CD4-positive, alpha-beta T cell treated with Interleukin-6 for 4 hours (primary cell): ENCODE measurements at places on chromosomes 7 and 10.

DNA sequence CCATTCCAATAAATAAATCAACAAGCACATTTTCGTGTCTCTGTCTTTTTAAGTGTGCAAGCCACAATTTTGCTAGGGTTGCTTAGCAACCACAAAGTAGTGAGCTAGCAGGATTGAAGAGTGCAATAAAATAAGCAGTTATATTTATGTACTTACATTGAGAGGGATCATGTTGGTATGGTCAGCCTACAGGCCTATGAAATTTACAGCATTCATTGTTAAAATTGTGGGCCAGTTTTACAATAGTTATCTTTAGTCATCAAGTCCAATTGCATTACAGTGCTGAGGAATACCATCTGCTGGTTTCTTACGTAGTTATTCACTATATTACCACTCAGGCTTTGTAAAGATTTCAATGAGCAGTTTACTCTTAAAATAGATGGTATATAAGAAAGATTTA lies 192.5 kb upstream of the POT1 start:
- no peak for DNase-seq

DNA sequence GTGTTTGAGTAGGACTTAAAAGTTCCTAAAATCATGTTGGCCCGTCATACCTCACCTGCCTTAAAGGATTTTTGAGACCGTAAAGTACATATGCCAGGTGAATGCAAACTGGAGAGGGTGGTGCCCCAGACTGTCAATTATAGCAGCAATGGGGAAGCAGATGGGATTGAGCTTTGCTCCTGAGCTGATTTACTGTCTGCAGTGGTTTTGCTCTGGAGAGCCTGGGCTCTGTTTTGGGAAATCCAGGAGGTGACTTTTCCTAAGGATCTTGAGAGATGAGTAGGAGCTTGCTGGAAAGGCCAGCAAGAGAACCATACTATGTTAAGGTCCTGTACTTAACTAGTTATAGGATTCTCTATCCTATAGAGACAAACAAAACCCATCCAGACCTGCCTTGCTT lies 43.0 kb downstream of the COL13A1 start:
- no peak for DNase-seq

DNA sequence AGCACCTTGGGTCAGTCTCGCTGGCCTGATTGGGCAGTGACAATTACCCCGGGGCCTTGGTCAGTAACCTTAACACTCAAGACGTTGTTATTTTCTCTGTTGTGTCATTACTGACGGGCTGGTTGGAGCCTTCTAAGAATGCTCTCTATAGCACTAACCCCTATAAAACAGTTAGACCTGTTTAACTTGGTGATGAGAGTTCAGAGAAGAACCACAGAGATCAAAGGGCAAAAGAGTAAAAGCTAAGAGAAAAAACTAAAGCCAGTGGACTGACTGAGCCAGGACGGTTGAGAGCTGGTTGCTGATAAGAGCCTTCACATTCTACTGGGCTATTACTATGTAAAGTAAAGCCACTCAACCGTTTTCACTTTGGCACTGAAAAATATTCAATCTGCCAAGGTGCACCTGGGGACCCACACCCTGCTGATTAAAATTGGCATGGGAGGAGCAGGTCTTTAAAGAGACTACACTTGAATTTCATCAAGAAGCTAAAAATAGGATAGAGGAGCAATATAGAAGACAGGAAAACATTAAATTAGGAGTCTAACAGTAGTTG lies 13.6 kb upstream of the ITGB1 start:
- no peak for DNase-seq

GRCh38 chr7:120856621-120857352 lies 1.2 kb downstream of the TSPAN12 start:
- no peak for DNase-seq

GRCh38 chr7:23898619-23899018 lies 188.6 kb downstream of the STK31 start:
- no peak for DNase-seq

DNA sequence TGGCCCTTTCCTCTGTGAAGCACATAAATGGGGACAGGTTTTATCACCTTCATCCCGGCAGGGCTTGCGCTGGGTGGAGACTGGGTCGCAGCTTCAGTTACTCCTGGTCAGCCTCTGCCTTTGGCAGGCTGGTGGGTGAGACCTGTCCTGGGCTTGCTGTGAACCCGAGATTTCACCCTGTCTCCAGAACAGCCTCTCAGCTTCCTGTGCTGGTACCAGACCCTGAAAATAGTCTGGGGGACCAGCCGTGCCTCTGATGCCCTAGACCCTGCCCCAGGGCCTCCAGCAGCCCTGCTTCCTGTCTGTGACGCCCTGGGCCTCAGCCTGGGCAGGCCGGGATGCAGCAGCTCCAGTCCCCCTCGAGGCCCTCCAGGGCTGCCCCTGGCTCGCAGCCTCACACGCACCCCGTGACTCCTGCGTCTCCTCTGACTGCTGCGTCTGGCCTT lies 13.2 kb upstream of the PWWP2B start:
- no peak for DNase-seq

GRCh38 chr7:130667593-130668257 lies 823 bp downstream of the COPG2 start:
- DNase-seq: peak; percentile 4

DNA sequence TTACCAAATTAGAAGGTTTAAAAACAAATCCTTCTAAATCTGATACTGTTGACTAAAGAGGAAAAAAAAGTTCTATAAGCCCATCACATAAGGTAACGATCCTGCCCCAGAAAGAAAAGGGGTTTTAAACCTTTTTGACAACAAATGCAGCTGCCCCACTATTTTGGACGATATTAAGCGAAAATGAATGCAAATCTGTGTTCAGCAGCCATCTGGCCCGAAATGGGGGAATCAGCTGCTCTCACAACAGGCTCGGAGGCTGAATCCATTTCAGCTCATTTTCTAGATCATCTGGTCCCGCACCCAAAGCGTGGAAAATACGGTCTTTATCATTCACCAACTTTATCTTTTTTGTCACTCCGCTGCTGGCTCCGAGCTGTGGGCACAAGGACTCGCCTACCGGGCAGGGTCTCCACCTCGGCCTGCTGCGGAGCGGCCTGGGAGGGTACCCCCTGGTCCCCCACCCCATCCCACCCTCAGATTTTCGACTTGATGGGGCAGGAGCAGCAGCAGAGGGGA lies 2.4 kb upstream of the EBF3 start:
- DNase-seq: no peak

GRCh38 chr10:126084369-126084768 lies 188.0 kb downstream of the FANK1 start:
- DNase-seq: no peak

DNA sequence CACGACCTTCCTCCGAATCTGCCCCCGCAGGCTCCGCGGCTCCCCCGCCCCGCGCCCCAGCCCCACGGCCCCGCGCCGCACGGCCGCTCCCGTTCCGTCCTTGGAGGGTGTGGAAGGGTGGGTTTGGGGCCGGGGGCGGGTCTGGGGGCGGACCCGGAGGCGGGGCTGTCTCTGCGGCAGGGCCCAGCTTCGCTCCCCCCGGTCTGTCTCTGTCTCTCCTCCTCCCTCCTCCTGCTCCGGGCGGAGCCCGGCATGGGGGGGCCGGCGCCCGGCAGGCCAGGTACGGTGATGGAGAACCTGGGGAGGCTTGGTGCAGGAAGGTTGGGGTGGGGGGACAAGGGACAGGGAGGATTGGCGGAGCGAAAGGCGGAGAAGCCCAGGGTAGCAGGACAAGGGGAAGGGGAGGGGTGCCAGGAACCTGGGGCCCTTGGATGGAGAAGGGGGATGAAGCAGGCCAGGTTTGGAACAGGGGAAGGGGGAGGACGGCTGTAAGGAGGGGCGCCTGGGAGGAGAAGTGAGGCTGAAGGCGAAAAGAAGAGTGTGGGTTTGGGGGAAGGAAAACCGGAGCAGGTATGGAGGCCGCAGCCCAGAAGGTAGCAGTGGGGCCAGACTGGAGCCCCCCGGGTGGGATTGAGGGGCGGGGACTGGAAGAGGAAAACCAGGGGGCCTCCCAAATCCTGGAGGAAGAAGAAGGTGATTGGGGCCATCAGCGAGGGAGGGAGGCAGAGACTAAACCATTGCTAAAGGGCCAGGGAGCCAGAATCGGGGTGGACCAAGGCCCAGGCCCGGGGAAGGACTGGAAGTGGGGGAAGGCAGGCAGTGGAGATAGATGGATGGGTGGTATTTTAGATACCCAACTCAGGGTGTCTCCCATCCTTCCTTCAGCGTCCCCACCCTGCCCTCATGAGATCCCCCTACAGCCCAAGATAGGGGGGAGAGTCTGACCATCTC lies at the start of gene NYAP1:
Gene NYAP1, plus strand, starts transcription at position 206 of the 951 bp plus-strand sequence. CDS start 1,385 bp downstream, outside the sequence.
- DNase-seq: peak; percentile 87

GRCh38 chr7:121288894-121289293 lies 39.9 kb upstream of the WNT16 start:
- DNase-seq: no peak

DNA sequence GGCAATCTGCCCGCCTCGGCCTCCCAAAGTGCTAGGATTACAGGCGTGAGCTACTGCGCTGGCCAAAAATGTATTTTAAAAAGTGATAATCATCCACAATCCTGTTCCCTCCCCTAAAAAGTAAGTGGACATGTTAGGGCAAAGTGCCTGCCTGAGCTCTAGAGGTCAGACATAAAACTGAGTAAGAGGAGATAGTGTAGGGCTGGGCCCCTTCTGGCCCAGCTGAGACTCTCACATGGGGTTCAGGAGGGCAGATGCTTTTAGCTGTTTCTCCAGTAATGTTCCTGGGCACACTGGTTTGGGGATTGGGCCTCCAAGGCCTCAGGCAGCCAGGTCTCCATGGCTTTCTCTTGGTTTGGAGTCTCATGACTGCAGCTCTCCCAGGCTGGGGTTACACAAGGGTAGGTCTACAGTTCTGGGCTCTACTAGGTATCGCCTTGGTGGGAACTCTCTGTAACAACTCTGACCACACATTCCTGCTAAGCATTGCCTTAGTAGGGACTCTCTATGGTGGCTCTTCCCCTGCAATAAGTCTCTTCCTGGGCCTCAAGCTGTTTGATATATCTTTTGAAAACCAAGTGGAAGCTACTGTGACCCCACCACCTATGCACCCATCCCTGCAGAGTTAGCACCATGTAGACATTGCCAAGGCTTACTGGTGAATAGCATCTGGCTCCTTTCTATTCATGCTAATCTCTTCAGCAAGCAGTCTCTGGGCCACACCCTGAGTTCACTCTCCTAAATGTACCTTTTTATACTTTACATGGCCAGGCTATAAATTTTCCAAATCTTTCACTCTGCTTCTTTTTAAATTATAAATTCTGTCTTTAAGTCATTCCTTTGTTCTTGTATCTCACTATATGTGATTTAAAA lies 6.9 kb upstream of the NUDCD3 start:
- no peak for DNase-seq

DNA sequence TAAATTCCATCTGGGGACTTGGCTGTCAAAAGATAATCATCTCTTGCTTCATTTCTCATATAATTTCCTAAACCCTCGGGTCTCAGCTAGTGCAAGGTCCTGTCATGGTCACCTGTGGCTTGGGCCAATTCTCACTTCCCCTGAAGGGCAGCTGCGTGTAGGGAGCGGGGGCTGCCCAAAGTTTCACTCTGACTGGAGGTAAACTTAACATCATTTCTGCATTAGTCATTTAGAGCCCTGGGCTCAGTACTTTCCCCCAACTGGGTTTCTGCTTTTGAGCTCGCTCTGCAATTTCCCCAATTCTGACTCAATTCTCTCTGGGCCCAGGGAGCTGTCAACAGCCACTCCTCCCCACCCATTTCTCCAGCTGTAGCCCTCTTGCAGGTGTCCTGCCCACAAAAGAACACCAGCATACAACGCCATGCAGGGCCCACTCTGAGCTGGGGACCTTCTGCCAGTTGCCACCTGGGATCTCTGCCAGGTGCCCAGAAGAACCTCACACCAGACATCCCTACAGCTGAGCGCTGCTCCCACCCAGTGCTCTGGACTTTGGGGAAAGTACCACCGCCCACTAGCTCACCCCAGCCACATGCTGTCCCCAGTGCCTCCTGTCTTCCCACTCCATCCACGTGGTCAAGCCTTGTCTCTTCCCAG lies 37.9 kb downstream of the VOPP1 start:
- peak; percentile 70 for DNase-seq

GRCh38 chr7:93435791-93436190 lies 138.7 kb downstream of the CALCR start:
- no peak for DNase-seq

- no peak for DNase-seq
These were observed 242.5 kb downstream of the REEP3 start for GRCh38 chr10:63763744-63764143.

GRCh38 chr7:18356191-18356645 lies 139.3 kb upstream of the HDAC9 start:
- DNase-seq: no peak

- no peak for DNase-seq
These were observed 361.6 kb upstream of the FZD8 start for GRCh38 chr10:36003688-36004087.

- DNase-seq: no peak
These were observed 7.3 kb upstream of the ELFN1 start for GRCh38 chr7:1662767-1663166.

DNA sequence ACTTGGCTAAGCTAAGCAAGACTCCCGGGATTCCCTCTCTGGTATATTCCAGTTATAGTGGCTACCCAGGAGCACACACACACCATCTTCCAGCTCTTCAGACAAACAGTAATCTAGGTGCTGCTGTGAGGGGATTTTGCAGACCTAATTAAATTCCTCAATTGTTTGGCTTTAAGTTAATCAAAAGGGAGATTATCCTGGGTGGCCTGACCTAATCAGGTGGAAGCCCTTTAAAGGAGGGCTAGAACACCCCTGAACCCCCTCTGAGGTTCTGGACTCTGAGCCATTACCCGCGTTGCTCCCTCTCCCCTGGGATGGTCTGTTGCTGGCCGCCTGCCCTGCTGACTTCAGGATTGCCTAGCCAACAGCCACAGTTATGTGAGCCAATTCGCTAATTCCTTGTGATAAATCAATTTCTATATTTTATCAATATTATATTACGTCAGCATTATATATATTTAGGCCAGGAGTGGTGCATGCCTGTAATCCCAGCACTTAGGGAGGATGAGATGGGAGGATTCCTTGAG lies 6.4 kb downstream of the SFXN2 start:
- no peak for DNase-seq

- DNase-seq: no peak
These were observed 191.7 kb downstream of the CXCL12 start for GRCh38 chr10:44193166-44193565.

DNA sequence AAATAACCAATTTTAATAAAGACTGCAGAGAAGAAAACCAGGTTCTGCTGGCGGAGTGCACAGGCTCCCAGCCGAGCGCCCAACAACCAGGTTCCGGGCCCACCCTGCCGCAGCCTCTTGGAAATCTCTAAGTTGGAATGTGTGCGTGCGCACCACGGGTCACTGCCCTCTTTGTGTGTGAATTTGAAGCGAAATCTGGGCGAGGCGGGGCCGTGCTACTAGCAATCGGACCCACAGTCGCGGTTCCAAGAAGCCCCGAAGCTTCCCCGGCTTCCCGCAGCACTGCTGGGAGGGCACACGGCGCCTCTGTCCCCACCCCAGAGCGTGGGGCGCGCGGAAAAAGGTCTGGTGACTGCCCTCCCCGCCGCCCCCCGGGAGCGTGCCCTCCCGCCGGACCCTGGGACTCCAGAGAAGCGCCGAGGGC lies 666 bp upstream of the MAP3K8 start:
- peak; percentile 50 for DNase-seq

- DNase-seq: no peak
These were observed 108.8 kb upstream of the MPP7 start for GRCh38 chr10:28411648-28412047.
